ENCODE measurements at places on chromosomes 7 and 10.

DNA sequence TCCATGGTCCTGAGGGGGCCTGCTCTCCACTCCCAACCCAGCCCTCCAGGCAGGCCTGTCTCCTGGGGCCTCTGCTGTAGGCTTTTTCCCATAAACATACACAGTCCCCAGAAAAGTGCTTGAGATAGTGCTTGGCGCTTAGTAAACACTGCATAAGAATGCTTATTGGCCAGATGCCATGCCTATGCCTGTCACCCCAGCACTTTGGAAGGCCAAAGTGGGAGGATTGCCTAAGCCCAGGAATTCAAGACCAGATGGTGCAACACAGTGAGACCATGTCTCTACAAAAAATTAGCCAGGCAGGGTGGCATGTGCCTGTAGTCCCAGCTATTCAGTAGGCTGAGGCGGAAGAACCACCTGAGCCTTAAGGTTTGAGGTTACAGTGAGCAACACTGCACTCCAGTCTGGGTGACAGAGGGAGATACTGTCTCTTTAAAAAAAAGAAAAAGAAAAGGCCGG is 24.6 kb upstream of the ASL start:
- no peak for DNase-seq

- no peak for DNase-seq
These were observed 69.2 kb downstream of the HIP1 start for GRCh38 chr7:75669579-75669978.

DNA sequence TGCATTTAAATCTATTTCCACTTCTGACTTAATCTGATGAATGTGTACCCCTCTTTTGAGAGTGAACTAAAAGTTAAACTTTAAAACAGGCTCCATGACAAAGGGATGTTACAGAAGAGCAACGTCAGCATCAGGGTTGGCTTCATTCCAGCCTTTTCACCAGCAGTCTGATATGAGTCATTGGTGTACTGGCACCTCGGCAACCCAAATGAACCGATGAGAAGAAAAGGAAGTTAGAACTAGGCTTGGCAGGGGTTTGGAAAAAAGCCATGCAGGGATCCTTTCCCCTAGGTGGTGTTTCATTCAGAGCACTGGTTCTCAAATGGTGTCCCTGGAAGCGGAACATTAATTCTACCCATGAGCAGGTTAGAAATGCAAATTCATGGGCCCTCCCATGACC is 53.6 kb downstream of the SEC61G start:
- no peak for DNase-seq

DNA sequence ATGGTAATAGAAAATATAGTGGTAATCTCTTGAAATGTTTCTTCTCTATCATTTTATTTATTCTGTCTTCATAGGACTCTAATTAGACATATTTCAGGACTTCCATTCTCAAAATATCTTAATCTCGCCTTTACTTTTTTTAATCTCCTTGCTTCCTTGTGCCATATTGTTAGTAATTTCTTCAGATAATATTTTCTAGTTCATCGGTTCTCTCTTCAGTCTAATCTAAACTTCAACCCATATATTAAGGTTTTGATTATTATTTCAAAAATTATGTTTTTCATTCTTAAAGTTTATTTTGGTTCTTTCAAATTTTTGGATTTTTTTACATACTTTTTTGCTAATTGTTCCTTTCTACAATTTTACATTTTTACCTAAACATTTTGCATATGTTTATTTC is 237.9 kb upstream of the DGKB start:
- DNase-seq, result no peak

DNA sequence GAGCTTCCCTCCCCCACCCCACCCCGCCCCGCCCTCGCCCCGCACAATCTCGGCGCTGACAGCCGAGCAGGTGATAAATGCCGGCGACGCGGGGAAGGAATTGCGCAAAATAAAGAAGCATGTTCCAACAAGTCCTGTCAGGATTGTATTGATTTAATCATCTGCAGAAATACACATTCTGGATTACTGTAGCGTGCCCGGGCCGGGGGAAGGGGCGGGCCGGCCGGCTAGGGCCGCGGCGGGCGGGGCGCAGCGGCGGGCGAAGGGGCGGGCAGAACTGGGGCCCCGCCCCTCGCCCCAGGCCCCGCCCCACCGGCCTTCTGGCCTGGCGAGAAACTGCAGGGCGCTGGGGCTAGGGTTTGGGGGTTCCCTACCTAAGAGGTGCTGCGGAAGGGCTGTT is 88.9 kb upstream of the PAX2 start:
- no peak for DNase-seq

GRCh38 chr7:80499350-80499953 is 12.4 kb downstream of the GNAT3 start:
- no peak for DNase-seq

DNA sequence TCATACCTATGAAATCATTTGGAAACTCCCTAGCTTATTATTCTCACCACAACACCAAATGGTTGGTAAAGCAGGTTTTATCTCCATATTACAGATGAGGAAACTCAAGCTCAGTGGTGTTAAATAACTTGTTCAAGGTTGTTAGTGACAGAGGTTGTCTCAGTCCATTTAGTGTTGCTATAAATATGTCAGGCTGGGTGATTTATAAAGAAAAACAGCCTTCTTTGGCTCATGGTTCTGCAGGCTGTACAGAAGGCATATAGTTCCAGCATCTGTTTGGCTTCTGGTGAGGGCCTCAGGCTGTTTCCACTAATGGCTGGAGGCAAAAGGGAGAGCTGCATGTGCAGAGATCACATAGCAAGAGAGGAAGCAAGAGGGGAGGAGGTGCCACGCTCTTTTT is 96.6 kb downstream of the ZNF438 start:
- no peak for DNase-seq

- no peak for DNase-seq
These were observed 689.7 kb downstream of the SUGCT start for GRCh38 chr7:40824461-40824860.

DNA sequence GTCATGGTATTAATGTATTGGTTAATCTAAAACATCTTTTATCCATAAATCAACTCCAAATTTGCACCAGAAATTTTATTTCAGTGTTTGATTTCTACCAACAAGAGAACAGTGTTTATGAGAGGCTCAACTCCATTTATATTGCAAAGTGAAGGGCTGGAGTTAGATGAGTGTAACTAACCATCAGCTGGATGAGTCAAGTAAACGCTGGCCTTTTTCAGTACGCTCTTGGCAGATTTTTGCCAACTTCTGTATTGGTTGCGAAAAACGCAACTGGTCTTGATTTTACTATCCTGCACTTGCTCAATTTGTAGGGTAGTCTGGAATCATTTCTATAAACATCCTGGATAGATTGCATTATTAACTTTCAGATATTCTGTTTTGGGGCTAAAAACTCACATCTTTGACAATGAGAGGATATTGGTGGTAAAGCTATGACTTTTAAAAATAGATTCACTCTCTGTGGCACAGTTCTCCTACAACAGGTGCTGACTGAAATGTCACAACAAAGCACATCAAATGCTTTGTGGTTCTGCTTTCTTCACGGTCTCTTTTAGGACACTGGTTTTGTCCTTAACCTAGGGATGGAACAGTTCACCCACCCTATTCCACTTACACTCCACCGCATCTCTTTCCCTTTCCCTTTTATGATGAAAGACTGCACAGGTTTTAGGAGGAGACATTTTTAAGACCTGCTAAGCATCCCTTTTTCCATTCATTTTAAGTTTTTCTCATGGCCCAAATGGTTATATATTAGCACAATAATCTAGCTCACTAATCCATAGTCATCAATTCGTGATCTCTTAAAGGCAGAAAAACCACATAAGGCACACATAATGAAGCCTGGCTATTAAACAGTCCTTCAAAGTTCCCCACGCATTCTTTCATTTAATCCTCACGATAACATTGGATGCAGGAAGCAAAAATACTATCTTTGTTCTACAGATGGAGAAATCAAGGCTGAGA is 12.8 kb downstream of the CACNA2D1 start:
- DNase-seq, result no peak

- no peak for DNase-seq
These were observed 98.6 kb downstream of the ELMO1 start for GRCh38 chr7:37349979-37350590.

GRCh38 chr10:11724938-11725776 is 17.0 kb upstream of the ECHDC3 start:
- DNase-seq, result peak; percentile 12

GRCh38 chr10:101923256-101923655 is 79.7 kb upstream of the KCNIP2 start:
- DNase-seq, result no peak

DNA sequence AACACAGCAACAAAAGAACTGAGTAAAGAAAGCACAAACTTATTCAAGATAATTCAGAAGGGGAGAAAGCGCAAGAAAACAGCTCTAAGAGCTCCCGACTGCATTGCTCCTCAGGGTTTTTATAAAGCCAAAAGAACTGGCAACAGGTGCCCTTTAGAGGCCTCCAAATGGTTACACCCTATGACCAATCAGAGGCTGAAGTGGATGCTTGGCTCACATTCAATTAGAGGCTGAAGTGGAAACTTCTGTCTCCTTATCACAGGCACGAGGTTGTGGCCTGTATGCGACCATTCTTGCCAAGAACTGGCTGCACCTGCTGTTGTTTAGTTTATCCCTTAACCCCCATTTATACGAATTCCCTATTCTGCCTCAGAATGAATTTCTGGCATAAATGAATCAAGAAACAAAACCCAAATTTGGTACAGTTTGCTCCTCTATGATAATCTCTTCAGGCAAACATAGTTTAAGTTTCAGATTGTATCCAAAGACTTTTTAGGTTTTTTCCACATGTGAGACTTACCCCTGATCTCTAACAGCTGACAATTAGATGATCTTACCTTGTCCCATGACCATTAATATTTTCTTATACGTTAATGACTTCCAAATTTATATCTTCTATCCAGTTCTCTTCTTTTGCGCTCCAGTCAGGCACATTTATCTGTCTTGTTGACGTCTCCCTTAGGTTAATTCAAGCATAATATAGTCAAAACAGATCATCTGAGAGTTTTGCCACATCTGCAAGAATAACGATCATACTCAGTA is 504.8 kb downstream of the NXPH1 start:
- no peak for DNase-seq

DNA sequence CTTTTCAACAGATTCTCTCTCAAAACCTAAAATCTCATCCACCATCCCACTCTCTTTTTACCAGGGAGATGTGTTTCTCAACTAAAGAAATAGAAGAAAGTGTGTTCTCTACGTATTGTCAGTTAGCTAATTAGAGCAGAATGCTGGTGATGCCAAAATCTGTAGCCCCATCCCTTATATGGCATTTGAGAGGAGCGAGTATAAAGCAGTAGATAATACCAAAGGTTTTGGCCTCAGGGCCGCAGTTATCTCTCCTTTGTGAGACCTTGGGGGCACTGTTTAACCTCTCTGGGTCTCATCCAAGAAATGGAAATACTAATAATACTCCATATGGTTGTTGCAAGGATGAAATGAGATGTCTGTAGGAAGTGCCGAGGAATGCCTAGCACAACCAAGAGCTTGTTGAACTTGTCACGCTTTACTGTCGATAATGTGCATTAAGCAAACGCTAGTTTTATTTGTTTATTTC is 456 bp upstream of the DLD start:
- DNase-seq, result no peak

DNA sequence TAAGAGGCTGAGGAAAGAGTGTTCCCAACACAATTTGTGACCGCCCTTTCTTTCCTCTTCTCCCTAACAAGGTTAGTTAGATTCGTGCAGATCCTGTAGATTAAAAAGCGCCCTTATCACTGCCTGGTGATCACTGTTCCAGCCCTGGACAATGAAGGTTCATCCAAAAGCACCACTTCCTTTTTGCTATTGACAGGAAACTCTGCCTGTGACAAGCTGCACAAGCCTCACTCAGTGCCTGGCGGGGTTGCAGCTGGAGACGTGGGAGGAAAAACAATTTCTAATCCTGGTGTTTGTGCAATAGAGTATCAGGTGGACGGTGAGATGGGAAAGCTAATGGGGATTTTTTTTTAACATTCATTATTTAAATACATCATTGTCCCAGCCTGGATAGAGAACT is 105.9 kb upstream of the CAV2 start:
- no peak for DNase-seq

GRCh38 chr10:129392855-129393254 is 74.2 kb upstream of the MGMT start:
- no peak for DNase-seq

GRCh38 chr10:21740989-21741388 is 207.0 kb downstream of the MLLT10 start:
- no peak for DNase-seq

GRCh38 chr7:12809476-12809875 is 122.0 kb downstream of the ARL4A start:
- no peak for DNase-seq

DNA sequence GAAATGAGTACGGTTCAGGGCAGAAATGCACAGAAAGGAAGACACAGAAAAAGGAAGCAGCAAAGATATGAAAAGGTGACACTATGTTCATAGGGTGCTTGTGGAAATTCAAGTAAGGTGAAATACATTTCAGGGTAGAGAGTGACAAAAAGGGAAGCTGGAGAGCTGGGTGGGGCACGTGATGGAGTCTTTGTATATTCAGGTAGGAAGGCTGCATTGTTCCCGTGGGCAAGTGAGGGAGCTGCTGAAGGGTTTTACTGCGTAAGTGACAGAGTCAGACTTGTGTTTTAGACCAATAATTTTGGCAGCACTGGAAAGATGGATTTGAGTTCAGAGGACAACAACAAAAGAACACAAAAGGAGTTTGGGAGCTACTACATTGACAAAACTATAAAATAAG is 35.3 kb upstream of the ANK3 start:
- DNase-seq, result no peak

DNA sequence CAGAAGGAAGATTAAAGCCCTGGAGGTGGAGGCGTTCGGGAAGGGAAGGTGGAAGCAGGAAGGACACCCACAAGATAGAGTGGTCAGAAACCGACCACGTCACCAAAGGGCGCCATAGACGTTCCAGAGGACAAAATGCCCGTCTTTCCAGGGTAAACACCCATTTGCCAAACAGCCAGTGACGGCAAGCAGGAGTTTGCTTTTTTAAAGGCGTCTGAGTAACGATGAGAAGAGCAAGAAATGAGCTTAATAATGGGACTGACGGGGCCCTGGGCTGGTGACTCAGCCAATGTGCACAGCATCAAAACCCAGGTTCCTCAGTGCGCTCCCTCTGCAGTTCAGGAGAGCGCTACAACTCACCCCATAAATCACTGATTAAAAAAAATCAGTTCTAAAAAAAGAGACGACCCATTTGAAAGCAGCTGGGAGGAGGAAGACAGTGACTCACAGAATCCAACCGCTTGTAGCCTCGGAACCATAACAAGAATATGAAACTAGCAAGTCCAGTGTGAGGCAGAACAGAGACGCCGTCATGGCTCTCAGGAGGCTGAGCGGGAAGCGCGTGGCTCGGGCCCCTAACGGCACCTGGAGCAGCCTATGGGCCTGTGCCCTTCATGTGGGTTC is 5.9 kb downstream of the DIP2C start:
- no peak for DNase-seq

GRCh38 chr7:36682102-36682501 is 42.2 kb downstream of the AOAH start:
- DNase-seq, result no peak

- DNase-seq, result peak; percentile 25
These were observed 86.4 kb downstream of the PRPF18 start for GRCh38 chr10:13673156-13673555.

GRCh38 chr10:120719333-120719732 is 131.8 kb upstream of the WDR11 start:
- DNase-seq, result no peak

Measured in iPS DF 19.7 (cell line).